ENCODE measurements at places on chromosomes 7 and 10. TPM values are rescaled to one million over a fixed set of nuclear protein-coding genes. Genes with fewer than 3 reads are reported as not detected.
A peak's percentile ranks its signal among the peaks of the same experiment; 100 is the strongest.

GRCh38 chr7:7157177-7157886 lies 25.0 kb upstream of the C1GALT1 start:
- DNase-seq, result peak; percentile 66

Gene TES
- total RNA-seq, result 69.1 TPM

DNA sequence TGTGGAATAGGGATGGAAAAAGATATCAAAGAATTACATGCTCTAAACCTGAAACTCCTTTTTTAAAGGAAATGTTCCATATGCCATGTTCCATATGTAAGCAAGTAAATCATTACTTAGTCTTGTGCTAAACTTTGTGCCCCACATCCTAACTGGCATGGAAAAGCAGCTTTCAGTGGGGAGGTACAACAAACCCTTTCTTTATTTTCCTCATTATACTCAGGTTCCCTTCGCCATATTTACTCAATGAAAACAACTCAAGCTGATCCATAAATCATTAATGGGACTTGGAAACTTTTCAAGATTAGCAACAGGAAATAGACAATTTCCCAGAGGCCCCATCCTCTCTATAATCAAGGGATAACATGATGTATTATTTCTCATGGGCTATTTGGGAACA lies 56.0 kb downstream of the GSAP start:
- DNase-seq, result no peak

Gene ADRA2A
- total RNA-seq, result not detected

GRCh38 chr10:131300508-131300907 lies 11.0 kb downstream of the TCERG1L start:
- DNase-seq, result no peak

GRCh38 chr10:18099415-18099814 lies 40.8 kb upstream of the CACNB2 start:
- no peak for DNase-seq

DNA sequence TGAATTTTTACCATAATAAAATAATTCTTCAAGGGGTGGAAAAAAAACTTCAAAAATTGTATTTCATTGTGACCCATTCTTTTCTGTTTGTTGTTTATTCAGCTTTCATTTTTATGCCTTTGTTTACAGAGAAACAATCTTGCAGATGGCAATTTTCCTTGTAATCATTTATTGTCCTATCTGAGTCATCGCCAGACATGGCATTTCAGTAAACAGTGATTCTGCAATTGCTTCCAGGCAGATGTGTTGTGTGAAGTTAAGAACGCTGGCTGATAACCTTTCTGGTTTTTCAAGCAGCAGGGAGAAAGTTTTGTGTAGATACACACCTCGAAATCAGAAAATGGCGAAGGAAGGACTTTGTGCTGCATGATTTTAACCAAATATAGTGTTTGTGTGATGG lies 80.7 kb upstream of the RPA3 start:
- DNase-seq, result no peak

Gene TRPV5
- not detected for total RNA-seq

Gene CCDC7
- total RNA-seq, result 14.9 TPM

- peak; percentile 58 for DNase-seq
These were observed 77.5 kb downstream of the NKX6-2 start for GRCh38 chr10:132708441-132708840.

Gene LIPN
- total RNA-seq, result not detected

Gene PLXNA4
- 0.14 TPM for total RNA-seq

GRCh38 chr10:17617031-17617911 lies at the start of gene HACD1:
TSS of gene HACD1 (minus strand) at chr10:17617374. CDS start at chr10:17617339, 35 bp downstream.
- DNase-seq, result peak; percentile 67

Gene CAMK1D
- total RNA-seq, result 16.3 TPM

Gene CNTNAP2
- not detected for total RNA-seq

GRCh38 chr7:2048006-2048405 lies 184.7 kb downstream of the MAD1L1 start:
- no peak for DNase-seq

DNA sequence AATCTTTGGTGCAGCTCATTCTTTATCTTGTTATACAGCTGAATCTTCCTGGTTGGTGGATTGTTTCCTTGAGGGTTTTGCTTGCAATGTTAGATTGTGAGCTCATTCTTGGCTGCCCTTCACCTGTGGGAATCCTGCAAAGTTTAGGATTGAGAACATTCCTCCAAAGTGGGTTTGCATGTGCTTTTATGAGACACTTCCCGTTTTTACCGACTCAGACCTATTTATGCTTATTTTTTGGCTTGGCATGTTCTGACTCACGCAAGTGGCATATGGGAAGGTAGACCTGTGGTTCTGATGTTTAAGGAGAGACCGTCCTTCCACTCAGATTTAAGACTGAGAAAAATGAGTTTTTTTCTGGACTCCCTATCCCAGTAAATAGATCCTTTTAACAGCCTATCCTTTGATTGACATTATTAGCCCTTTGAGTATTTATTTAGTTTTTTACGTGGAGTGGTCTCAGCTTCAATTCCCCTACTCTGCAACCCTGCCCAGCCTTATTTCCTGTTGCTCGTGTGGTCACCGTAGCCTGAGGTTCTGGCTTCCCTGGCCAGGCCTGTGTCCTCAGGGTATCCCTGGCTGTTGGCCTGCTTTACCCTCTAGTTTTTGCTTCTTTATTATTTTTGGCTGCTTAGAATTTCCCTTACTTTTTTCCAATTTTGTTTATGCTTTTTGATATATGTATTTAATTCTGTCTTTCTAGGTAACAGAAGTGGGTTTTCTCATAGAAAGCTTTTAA lies 13.4 kb upstream of the PRF1 start:
- no peak for DNase-seq

- DNase-seq, result no peak
These were observed 71.4 kb downstream of the LRMDA start for GRCh38 chr10:75502838-75503237.

DNA sequence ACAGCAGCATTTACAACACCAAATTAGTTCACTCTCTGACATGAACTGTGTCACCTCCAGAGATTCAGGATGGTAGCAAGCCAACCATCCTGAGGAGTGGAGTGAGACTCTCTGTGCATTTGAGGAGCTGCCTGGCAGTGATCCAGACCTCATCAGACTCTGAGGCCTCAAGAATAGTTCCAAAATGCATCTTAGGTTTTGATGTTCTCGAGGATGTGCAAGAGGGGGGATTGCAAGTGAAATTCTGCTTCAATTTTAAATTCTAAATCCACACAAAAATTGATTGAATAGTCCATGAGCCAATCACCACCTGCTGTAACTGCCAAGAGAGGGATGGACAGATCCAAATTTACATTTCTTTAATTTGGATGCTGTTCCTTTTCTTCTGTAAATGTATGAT lies 49.7 kb downstream of the SLK start:
- DNase-seq, result no peak

DNA sequence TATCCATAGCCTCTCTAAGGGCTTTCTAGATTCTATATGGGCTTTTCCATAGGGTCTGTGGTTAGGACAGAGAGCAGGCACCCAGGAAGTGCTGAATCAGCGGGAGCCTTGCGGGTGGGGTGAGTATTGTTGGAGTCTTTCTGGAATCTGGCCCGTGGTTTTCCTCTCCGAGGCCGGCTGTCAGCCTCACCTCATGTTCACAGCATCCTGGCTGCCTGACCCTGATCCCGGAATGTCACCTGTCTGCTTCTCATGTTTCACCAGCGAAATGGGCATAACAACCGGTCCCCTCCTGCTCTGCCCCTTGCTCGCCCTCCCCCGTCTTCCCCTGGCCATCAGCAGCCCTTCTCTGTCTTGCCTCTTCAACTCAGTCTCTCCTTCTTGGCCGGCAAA lies 36.5 kb downstream of the DDIT4 start:
- DNase-seq, result no peak

GRCh38 chr7:129615018-129615417 lies 3.5 kb downstream of the NRF1 start:
- peak; percentile 73 for DNase-seq

GRCh38 chr7:140649556-140650205 lies 9.1 kb upstream of the DENND2A start:
- no peak for DNase-seq

Gene ITGB1
- total RNA-seq, result 119 TPM

GRCh38 chr10:9381733-9382532 lies 1327.4 kb downstream of the GATA3 start:
- DNase-seq, result no peak

DNA sequence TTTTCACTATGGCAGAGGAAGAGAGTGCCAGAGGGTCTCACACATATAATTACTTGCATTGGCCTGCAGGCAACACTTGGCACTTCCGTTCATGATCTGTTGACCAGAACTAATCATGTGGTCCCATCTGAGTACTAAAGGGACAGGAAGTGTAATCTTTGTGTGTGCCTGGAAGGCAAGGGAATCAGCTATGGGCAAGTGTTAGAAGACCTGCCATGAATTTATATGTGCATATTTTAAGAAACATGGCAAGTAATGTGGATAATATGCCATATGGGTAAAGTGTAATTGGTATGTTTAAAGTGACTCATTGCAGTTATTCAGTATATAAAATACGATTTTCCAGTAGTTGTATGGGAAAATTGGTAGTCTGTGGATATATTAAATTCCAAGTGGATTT lies 46.1 kb downstream of the CCSER2 start:
- no peak for DNase-seq

GRCh38 chr10:43202224-43202656 lies 64.0 kb downstream of the CSGALNACT2 start:
- no peak for DNase-seq

DNA sequence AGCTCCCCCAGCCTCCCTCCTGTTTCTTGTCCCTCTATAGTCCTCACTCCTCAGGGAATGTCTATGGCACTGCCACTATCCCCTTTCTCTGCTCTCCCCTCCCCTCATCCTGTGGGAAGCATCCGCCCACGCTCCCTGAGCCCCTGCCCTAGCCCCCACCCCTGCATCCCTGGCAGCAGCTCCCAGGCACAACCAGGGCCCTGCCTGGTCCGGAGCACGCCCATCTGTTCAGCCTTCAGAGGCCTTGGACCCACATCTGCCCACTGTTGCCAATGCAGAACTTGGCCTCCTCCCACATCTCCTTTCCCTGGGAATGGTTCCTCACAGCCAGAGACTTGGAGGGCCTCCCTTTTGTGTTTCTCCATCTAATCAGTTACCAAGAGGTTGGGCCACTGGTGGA lies 20.4 kb upstream of the TBRG4 start:
- DNase-seq, result no peak

Gene SAP25
- total RNA-seq, result 10.1 TPM

DNA sequence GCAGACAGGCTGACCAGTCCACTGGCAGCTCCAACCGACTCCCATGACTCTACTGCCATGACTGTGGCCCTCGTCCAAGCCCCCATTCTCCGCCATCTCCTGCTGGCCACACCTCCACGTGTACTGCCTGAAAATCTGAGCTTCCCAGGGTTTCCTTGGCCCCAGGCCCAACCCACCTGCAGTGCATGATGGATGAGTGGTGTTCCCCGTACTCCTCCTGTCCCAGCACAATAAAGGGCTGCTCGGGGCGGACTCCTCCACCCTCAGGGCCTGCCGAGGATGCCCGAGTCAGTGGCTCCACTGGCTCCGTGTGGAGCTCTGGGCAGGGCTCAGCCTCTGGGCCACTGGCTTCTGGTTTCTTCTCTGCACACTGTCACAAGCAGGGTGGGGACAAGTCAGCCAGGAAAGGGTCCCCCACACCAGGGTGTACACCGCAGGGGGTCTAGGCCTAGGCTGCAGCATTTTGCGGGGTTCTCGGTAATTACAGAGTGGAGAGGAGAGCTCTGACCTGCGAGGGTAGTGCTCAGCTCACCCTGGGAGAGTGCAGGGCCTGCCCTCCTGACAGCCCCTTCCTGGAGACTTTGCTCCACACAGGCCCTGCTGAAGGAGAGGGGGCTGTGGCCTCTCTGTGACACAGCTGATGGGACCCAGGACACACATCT lies 15.2 kb downstream of the WDR91 start:
- DNase-seq, result no peak

- no peak for DNase-seq
These were observed 166.4 kb upstream of the TNRC18 start for GRCh38 chr7:5589819-5590595.
